ENCODE measurements at places on chromosomes 16 and 17. TPM values are rescaled to one million over a fixed set of nuclear protein-coding genes. Genes with fewer than 3 reads are reported as not detected.
A peak's percentile ranks its signal among the peaks of the same experiment; 100 is the strongest.

The DNAAF1 gene
- total RNA-seq = not detected

The DPEP2 gene
- 4.3 TPM for total RNA-seq

DNA sequence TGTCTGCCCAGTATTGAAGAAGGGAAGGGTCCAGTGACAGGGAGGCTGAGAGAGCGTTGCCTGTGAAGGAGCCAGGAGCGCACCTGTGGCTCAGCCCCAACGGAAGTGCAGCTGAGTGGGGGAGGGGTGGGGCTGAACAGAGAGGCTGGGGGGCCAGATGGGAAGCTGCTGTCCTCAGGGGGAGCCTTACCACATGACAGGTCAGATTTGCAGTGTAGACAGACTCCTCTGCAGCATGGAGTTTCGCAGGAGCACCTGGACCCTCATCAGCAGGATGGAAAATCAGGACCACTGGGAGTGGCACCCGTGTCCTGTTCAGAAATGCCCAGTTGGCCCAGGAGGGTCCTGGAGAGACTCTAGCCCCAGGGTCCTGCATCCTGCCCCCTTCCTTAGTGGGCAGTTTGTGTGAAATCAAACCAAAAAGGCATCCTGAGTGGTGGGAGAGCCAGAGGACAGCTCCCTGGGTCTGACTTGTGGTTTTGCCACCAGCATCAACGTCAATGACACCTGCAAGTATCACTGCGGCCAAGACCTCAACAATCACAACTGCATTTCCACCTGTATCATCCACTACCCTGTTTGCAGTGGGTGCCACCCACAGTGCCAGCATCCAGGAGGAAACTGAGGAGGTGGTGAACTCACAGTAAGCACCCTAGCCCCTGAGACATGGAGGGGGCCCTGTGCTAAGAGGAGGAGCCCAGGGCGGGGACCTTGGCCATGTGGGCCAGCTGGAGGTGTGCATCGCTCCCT is 7.8 kb downstream of the CD300A start:
- no peak for DNase-seq

The CPNE7 gene
- total RNA-seq = 25.7 TPM

- DNase-seq = peak; percentile 9
These were observed 68.1 kb downstream of the GSG1L start for GRCh38 chr16:27995378-27995777.

- DNase-seq = no peak
These were observed 2.5 kb downstream of the NME3 start for GRCh38 chr16:1768767-1769401.

The GP1BA gene
- not detected for total RNA-seq

DNA sequence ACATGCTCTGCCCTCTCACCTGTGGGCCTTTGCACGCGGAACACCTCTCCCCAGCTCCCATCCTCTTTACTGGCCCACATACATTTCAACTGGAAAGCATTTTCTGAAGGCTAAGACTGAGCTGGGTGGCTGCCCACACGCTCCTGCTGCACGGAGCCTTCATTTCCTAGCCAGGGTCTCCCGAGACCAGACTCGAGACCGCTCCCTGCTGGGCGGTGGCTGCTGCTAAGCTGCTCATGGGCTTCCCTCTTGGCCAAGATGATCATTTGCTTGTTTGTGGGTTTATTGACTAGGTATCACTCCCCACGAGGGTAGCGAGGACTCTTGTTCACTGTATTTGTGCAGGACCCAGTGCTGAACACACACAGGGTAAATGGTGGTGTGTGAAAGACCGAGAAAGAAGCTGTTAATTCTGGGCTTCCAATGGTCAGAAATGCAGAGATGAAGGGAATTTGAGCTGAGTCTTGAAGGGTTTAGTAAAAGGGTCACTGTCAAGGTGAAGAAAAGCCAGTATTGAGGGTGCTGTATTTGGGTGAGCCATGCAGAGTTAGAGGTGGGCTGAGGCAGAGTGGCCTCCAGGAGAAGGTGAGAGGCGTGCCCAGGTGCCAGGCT is 907 bp downstream of the TRAPPC2L start:
- DNase-seq = peak; percentile 72

DNA sequence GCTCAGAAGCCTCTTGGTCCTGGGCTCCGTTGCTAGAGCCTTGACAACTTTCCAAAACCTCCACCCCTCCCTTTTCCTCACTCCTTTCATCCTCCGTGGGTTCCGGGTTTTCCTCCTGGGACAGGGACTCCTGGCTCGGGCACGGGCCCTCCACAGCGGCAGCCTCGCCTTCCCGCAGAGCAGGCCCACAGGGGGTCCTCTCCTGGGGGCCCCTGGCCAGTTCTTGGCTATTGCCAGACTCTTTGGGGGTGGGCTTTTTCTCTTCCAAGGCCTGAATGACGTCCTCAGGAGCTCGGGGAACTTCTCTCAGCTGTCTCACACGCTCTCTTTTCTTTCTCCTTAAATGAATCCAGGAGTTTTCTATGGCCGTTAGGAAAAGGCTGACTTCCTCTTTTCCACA is 19.3 kb upstream of the MNT start:
- DNase-seq = no peak

The SNAI3 gene
- total RNA-seq = 2.3 TPM

The UMOD gene
- not detected for total RNA-seq

DNA sequence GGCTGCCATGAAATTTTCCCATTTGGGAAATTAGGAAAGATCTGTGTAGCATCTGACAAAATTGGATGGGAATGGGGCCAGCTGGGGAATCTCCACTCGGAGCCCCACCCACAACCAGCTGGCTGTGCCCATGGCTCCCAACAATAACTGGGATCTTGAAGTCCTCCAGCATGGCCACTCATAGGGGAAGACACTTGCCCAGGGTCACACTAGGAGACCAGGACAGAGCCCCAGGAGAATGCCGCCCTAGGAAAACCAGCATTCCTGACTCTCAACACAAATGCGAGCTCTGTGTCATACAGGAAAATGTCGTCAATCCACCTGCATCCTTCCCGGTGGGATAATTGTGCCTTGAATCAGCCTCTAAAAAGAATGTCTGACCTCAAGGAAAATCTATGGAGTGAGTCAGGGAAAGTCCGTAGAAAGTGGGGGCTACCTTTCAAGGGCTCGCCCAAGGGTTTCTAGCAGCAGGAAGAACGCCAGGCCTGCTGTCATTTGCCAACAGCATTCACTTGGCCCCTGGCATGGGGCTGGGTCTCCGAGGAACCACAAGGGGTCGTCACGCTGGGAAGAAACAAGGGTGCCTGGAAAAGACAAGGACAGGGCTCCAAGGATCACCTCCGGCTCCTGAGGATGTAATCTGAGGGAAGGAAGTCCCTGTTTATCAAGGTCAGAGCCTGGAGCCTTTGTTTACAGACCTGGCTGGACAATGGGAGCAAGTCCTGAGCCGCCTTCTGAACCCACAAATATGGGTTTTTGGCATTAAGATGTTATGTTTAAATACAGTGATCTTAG is 15.9 kb downstream of the CDH5 start:
- no peak for DNase-seq

The KRTAP1-1 gene
- not detected for total RNA-seq

- no peak for DNase-seq
These were observed 318 bp upstream of the RBL2 start for GRCh38 chr16:53433930-53434376.

DNA sequence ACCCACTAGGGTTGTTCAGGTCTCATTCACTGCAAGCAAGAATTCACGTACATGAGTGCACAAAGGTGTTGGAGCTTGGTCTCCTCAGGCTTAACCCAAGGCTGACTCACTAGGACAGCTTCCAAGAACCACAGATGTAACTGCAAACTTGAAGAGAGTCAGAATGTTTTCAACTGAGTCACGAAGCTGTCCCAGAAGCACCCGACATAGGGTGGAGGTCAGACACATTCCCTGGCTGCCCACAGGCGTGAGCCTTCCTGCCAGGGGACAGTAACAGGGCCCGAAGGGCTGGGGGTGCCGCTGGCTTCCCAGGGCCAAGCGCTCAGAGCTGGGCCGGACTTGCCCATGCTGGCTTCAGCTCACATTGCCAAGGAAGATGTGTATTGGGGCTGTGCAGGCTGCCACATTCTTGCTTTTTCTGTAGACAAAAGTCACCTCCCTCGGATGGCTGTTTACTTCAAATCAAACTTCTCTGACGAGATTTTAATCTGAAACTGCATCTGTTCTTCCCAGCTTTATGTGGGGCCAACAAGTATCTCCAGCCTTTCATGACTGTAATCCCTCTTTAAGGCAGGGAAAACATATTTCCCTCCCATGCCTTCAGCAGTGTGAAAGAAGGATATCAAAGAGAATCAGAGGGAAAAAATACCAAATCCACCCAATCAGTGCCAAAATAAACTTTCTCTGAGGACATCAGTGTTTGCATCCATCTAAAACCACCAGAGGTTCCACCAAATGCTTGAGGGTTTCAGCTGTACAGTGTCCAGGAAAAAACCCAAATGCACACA is 14.3 kb downstream of the CMTM3 start:
- no peak for DNase-seq

DNA sequence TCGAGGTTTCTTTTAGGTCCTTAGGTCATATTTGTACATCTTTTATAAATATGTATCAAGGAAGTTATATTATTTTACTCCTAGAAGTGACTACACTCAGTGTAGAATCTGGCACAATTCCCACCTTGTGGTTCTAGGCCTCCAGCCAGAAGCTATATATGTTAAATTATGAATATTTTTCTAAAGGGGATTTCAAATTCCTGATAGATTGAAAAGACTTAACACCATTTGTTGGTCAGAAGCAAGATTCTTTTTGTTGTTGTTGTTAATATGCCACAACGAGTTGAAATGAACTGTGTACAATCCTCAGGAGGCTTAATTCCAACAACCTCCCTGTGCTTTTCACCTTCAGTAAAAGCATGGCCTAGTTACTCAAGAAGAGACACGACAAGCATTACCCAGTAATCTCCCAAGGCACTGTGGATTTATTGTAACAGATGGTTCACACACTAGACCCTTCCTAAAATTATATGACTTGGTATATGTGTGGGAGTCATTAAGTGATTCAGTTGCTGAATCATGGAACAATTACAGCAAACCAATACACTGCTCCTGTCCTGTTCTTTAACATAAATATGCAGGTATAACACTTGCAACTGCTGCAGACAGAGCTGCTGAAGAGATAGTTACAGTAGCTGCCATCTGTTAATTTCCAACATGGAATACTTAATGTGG is 964.4 kb upstream of the GOT2 start:
- no peak for DNase-seq

Data from activated T-helper 2 cell treated with anti-CD3 and anti-CD28 coated beads, Interferon-gamma antibody, Interleukin-2, Interleukin-4, amounts not matched to agents 10 μg/mL and 5 μg/mL and 100 μg/mL, durations not matched to agents 14 hours and 24 hours and 36 hours (primary cell).